Kidney (tissue), 22 donors: ENCODE measurements at places on chromosomes 7 and 10. TPM values are rescaled to one million over a fixed set of nuclear protein-coding genes. Genes with fewer than 3 reads are reported as not detected.

DNA sequence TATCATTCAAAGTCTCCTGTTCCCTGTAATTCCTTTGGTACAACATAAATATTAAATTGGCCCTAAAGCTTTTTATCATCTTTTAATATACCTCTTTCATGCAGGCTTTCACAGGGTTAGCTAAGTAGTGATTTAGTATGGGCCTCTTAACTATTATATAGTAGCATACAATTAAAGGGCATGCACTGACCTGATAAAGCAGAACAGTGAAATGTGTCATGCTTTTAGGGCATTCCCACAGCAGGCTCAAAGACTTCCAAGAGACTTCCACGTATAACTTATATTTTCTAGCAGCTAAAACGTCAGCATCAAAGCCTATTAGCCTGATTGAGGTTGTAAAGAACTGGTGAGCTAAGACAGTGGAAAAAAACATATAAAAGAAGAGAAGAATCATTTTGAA lies 35.3 kb downstream of the SAMD8 start:
- H3K4me1 ChIP-seq, result no peaks in the 10 kb centered on the region
- peaks cover 2% of the 10 kb centered on the region for H3K36me3 ChIP-seq
- H3K27me3 ChIP-seq, result no peaks in the 10 kb centered on the region
- H3K27ac ChIP-seq, result no peak overlapping the region
- DNase-seq, result no peak

DNA sequence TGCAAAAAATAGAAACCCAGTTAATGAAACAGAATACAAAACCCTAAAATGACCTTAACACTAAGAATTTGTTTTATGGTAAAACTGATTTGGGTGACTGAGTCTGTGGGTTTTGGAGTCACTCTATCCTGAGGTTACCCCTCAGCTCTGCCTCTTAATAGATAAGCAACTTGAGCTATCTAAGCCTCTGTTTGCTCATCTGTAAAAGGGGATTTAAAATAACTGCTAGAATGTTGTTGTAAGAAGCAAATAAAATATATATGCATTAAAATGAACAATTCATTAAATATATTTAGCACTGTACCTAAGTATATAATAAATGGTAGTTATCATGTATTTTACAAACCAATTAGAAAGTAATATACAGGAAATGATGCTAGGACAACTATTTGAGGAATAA lies 115.4 kb downstream of the CABCOCO1 start:
- H3K4me3 ChIP-seq, result no peak overlapping the region
- H3K4me1 ChIP-seq, result no peaks in the 10 kb centered on the region
- H3K27ac ChIP-seq, result no peak overlapping the region

GRCh38 chr10:50279489-50279888 lies 28.2 kb upstream of the ASAH2 start:
- DNase-seq, result no peak
- H3K27me3 ChIP-seq, result no peaks in the 10 kb centered on the region
- H3K4me3 ChIP-seq, result no peak overlapping the region
- H3K4me1 ChIP-seq, result no peaks in the 10 kb centered on the region

DNA sequence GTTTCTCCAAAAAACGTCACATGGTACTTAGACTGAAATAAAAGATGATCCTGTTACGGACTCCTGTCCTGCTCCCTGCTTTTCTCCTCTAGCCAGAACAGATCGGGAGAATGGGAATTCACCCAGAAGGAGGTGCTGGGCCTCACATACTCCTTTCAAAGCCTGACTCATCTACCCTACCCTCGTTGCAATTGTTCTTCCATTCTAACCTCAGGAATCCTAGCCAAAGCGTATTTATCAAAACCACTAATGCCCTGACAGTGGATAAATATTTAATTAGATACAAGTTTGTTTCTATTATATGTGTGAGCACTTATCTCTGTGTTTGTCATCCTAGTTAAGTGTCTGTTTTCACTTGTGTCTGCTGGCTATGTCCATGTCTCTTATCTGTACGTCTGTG lies 21.7 kb downstream of the ZCWPW1 start:
- H3K36me3 ChIP-seq, result no peaks in the 10 kb centered on the region
- no peak for DNase-seq
- H3K4me3 ChIP-seq, result no peak overlapping the region
- H3K27ac ChIP-seq, result no peak overlapping the region
- H3K4me1 ChIP-seq, result no peaks in the 10 kb centered on the region

GRCh38 chr7:70506434-70506833 lies 625.5 kb upstream of the GALNT17 start:
- H3K27ac ChIP-seq, result no peak overlapping the region
- H3K4me3 ChIP-seq, result no peak overlapping the region
- peaks cover 12% of the 10 kb centered on the region for H3K4me1 ChIP-seq

GGCT gene
- 70.1 TPM for polyA plus RNA-seq

KLLN gene
- 0.82 TPM for polyA plus RNA-seq

HEPACAM2 gene
- 15.1 TPM for polyA plus RNA-seq

ZNF736 gene
- polyA plus RNA-seq, result 3.9 TPM
